NCI-H524 treated with DMSO at 0.1 percent for 48 hours (cell line): ENCODE measurements at places on chromosomes 2 and 18.
A peak's percentile ranks its signal among the peaks of the same experiment; 100 is the strongest.

DNA sequence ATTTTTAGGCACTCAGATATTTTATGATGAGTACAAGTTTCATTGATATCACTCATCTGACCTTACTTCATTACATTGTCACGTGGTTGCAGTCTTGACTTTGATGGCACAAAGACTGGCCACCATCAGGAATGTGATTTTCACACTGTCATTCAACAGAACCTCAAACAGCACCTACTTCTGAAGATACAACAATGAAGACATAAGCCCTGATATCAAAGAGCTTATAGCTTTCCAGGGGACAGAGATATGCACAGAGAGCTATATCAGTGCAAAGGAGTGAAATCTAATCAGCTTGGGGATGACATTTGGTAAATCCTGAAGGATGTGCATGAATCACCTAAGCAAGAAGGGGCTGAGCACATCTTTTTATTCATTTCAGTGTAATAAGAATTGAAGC, 72.3 kb downstream of the MEP1B start:
- no peak for DNase-seq

GRCh38 chr18:70870292-70870691, 581.4 kb downstream of the SOCS6 start:
- no peak for DNase-seq

DNA sequence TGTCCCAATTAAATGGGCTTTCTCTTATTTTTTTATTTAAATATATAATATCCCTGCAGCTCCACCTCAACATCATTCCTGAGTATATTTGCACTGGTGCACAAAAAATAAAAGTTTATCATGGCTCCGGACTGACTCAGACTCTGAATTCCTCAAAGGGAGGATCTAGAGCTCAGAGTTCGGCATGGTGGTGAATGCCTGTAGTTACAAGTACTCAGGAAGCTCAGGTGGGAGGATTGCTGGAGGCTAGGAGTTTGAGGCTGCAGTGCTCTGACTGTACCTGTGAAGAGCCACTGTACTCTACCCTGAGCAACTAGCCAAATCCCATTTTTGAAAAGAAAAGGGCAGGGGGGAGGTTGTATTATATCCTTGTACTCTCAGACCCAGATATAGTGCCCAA, 52.8 kb upstream of the NRXN1 start:
- no peak for DNase-seq

GRCh38 chr2:23453432-23453831, 68.5 kb downstream of the KLHL29 start:
- no peak for DNase-seq

DNA sequence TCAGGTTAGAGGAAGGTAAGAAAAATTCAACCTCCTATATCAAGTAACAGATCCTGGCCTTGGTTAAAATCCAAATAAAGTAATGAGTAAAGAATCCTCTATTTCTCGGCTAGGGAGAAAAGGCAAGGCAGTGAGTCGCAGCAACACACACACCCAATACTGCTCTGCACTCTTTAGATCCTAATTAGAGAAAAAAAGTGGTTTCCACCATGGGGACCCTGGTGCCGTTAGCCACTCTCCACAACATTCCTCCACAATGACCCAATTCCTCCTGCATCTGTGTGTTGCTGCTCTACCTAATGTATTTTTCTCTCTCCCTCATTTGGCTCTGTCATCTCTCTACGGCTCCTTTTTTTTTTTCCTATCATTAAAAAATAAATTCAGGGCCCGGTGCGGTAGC, 462.7 kb downstream of the METTL4 start:
- DNase-seq: no peak

DNA sequence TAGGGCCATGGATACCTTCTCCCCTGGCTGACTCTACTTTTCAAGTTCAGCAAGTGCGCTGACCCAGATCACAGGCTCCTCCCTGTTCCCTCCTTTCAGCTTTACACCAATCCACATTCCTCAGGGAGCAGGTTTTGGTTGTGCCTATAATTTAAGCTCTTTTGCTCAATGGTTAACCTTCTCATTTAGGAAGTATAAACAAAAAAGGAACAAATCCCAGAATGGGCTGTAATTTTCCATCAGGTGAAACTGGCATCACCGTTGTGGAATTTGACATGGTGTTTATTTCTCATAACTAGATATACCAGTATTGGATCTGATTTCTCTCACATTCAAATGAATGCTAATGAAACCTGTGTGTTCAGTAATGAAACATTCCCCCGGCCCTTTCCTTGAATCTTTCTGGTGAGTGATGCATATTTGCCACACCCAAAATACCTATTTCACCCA, 13.6 kb downstream of the STRN start:
- no peak for DNase-seq

- peak; percentile 12 for DNase-seq
Measured at GRCh38 chr2:75627902-75628504, 18.6 kb upstream of the MRPL19 start.

GRCh38 chr2:95024371-95024770, 1.1 kb upstream of the MAL start:
- DNase-seq: no peak

GRCh38 chr2:49278561-49278960, 124.2 kb upstream of the FSHR start:
- no peak for DNase-seq

GRCh38 chr2:105754011-105754410, 9.3 kb downstream of the NCK2 start:
- no peak for DNase-seq

DNA sequence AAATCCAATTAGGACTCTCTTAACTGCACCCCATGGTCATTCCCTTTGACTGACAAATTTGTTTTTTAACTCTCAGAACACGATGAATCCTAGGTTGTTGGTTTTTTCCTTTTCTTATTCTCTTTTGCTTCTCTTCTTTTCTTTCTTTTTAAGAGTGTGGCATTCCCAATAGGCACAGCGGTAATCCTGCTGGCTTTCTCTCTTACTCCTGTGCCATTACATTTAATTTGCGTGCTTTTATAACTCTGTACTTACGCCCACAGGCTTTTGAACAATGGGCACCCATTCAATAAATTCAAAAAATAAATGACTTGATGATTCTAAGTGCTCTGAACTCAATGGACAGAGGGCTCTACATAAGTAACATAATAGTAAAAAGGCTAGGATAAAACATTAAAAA, 189.0 kb upstream of the SMAD7 start:
- DNase-seq: no peak

DNA sequence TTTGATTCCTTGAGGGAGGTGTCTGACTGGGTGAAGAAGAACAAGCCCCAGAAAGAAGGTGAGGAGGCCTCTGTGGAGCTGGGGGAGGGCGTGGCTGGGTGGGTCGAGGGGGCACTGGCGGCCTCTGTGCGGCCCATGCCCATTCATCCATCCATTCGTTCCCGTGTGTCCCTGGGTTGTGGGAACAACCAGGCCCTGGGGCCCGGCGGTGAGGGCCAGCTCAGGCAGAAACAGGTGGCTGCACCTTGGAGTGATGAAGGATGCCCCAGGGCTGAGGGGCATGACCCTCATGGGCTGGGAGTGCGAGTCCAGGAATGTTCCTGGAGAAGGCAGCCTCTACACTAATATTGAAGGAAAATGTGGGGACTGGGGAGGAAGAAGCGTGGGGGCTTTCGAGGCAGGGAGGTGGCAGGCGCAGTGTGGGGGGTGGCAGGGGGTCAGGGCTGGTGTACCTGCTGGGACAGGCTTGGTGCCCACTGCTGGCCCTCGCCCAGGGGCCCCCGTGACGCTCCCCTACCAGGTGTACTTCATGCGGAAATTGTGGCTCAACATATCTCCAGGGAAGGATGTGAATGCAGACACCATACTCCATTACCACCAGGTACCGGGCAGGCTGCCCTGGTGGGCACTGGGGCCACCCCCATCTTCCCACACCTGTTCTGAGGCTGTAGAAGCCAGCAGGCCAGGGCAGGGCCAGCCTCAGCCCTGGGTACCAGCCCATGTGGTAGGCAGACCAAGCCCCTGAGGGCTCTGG, 11.2 kb upstream of the GPR17 start:
- DNase-seq: no peak
